ENCODE measurements at places on chromosomes 4 and X.

DNA sequence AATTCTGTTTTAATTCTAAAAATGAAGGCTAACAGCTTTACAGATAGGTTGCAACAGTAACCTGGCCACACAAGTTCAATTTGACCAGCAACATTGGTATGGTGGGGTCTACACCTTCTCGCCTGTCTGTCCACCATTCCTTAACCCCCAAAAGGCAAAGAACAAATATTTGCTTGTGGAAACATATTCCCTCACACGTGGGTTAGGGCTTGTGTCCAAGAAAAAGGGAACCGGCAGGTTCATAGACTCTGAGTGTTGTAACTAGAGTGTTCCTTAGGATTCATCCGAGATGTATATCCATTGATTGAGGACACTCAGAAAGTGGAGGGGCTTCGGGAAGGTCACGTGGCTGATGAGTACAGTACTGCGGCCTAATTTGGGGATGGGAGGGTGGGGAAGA lies 54.1 kb downstream of the C4orf51 start:
- DNase-seq: no peak

DNA sequence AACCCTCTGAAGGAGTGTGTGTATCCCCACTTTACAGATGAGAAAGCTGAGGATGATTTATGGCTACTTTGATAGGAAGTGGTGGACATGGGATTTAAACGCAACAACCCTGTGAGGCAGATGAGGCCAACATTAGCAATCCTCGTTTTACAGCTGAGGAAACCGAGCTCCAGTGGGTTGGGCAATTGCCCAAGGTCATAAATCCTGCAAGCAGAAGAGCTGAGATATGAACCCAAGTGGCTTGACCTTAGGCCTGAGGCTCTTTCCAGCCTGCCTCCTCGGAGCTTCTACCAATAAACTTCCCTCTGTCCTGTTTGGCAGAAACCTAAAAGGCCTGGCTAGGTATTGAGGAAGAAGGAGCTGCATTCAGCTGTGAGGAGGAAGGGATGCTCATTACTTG lies 185.5 kb upstream of the RBPJ start:
- no peak for DNase-seq

DNA sequence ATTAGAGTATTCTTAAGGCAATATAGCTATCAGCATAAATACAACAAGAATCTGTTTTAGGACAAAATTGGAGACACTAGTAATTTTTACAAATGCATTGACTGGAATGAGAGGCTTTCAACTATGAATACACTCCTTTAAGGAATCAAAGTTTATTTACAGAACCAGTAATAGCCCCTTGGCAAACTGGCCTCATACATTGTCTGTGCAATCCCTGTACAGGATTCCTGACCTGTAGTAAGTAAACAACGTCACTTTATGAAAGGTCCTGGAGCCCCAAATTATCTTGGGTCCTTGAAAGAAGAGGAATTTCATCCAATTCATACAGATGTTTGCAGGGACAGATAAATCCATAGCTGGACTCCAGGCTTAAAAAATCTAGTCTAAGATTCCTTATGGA lies 25.4 kb upstream of the CXCL3 start:
- no peak for DNase-seq

DNA sequence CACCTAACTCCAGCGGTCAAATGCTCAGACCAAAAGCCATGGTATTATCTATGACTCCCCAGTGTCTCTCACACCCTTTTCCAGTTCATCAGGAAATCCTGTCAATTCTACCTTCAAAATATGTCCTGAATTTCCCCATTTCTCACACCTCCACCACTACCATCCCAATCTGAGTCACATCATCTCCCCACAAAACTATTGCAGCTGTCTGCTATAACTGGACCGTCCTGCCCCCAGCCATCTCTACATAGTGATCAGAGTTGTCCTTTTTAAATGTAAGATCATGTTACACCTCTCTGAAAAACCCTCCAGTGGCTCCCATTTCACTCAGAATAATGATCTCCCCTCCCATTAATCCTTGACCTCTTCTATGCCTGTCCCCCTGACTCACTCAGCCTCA lies 6.8 kb upstream of the ODAPH start:
- no peak for DNase-seq

GRCh38 chrX:39425124-39425806 lies 624.0 kb downstream of the MID1IP1 start:
- DNase-seq: no peak

DNA sequence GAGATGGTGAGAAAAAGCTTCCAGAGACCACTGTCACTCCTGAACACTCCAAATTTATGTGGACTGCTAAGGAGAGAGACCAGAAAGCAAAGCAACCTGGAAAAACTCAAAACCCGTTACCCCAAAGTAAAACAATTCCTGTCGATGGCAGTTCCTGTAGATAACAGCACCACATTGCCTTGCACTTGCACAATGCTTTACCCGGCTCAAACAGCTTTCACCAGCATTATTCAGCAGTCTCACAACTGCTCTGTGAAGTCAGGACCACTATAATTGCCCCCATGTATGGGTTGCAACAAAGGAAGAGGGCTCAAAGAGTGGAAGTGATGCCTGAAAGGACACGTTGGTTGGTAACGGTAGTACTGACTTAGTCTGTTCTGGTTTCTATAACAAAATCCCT lies 234.8 kb downstream of the BCOR start:
- DNase-seq: no peak

DNA sequence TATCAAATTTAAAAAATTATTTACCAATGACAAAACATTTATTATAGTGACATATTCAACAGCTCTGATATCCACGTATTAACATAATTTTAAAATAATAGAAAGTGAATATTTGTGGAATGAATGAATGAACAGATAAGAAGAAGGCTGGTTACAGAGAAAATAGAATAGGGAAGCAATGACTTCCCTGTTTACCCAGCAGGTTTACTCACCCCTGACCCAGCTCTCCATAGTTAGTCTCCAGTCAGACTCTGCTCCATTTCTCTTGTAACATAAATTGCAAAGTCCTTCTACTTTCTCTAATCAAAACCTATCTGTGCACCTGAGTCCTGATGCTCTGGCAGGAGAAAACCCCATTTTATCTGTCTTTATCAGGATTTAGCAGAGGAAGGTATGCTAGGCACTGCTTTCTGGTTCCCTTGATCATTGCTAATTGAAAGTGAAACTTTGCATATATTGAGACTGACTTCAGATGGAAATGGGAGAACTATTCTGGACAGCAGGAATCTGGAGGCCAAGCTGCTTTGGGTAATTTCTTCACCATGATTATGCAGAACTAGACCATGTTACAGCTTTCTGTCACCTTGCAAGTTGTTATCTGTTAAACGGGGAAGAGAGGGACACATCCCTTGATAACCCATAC lies 363.0 kb downstream of the FAT4 start:
- no peak for DNase-seq

GRCh38 chr4:76361689-76362412 lies 55.3 kb downstream of the STBD1 start:
- no peak for DNase-seq

DNA sequence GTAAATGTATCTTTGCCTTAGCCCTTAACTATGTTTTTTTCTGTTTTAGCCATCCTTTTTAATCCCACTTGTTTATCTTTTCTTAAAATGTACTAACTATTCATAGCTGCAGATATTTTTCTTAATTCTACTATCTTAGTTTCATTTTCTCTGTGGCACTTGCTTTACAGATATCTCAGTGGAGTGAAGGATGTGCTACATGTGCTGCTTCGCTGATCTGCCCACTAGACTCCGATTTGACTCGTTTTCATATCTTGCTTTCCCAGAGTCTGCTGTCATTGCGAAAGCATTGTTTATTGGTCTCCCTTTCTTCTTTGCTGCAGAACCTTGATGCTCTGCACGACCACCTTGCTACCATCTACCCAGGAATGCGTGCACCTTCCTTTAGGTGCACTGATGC lies 30.6 kb downstream of the GUCY1B1 start:
- DNase-seq: no peak

DNA sequence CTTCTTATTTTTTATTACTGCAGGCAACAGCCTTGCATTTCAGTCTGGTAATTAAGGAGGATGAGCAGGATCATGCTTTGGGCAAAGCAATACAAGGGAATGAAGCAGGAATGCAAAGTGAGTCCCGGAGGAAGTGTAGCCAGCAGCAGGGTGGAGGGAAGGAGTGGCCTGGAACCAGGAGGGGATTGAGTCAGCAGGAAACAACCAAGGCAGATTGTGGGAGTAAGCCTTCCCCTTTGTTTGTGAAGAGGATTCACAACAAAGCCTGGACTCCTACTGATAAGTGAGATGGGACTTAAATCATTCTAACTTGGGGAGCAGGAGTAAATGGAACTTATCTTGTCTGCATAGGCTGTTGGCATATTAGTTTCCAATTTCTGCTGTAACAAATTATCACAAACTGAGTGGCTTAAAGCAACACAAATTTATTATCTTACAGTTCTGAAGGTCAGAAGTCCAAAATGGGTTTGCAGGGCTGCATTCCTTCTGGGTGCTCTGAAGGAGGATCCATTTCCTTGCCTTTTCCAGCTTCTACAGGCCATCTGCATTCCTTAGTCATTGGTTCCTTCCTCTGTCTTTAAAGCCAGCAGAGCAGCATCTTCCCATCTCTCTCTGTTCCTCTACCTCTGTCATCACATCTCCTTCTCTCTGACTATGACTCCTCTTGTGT lies 93.2 kb upstream of the AP1S2 start:
- DNase-seq: no peak

DNA sequence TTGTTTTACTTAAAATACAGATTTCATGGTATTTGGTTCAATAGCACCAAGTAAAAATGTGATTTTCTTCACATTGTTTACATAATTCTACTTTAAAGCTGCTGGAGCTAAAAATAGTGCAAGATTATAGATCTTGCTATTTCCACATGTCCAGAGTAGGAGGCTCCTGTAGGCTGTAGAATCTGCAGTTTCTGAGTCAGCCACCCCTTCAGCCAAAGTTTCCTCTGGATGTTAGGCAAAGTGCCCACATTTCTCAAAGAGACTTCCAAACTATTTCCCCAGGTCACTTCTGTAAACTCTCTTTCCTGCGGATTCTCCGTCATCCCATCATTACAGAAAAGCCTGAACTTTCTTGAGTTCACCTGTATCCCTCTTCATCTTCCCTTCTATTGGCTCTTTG lies 342.5 kb upstream of the FSTL5 start:
- no peak for DNase-seq

DNA sequence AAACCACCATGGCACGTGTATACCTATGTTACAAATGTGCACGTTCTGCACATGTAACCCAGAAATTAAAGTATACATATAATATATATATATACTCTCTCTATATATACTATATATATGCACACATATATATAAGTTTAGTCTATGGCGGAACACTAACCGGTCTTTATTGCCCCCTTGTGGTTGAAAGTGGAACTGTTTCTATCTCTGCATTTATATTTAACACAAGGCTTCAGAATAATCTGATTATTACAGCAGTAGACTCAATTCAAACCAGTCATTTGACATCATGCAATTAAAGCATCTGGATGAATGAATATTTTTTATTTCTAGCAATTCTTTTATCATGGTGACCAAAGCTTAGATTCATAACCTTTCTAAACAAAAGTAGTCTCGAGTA lies 14.6 kb downstream of the RAB9B start:
- DNase-seq: no peak

- DNase-seq: no peak
Observed at GRCh38 chr4:78796526-78796925, 20.4 kb downstream of the BMP2K start.

DNA sequence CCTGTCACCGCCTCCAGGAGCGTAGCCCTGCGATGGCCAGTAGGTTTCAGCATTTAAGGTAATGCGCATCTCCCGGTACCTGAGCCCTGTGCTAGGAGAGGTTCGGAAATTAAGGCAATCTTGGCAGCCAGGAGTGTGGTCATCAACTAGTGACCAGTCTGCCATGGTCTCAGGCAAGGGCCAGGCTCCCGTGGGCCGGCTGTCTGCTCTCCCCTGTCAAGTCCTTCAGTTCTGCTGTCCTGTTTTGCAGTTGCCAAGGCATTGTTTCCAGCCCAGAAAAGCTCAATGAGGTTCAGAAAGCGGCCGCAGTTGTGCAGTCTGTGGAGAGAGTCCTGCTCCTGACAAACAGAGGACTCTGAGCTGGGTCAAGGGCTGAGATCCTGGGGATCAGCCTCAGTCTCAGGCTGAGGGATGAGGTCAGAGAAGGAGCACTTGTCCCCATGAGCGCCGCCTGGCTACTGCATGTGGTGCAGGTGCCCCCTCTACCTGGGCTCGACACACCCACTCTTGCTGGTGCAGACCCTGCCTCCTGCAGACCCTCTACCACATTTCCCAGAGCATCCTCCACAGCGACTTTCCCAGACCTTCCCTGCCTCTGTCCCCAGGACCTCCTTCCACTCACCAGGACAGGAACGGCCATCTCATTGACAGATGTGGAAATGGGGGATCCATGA lies 53.4 kb upstream of the PSAPL1 start:
- DNase-seq: no peak

DNA sequence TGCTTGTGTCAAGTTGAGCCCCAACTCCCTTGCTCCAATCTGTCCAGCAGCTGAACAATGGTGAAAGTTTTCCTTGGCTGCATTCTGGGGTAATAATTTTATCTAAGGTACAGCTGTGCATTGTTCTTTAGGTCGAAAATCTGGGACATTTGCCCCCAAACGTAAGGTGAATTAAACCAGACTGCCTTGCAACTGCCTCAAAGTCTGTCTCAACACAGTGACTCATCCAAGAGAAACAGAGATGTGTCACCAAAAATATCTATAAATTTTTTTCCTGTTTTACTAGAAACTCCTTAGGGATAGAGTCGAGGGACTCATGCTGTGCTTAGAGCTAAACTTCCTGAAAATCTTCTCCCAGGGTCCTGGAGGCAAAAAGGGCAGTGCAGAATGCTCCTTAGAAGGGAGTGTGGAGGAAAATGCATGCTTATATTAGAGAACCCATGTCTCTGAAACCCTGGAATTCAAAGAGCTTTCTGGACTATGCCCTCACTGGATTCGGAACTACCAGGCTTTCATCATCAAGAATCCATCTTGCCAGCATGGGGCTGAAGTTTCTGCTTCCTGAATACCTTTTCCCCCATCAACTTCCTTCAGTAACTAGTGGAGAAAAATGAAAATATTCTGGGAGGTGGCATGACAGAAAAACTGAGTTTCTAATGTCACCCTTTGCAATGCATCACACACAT lies 115.7 kb downstream of the PALLD start:
- DNase-seq: no peak

GRCh38 chrX:39854772-39855747 lies 242.7 kb downstream of the BCOR start:
- DNase-seq: no peak

DNA sequence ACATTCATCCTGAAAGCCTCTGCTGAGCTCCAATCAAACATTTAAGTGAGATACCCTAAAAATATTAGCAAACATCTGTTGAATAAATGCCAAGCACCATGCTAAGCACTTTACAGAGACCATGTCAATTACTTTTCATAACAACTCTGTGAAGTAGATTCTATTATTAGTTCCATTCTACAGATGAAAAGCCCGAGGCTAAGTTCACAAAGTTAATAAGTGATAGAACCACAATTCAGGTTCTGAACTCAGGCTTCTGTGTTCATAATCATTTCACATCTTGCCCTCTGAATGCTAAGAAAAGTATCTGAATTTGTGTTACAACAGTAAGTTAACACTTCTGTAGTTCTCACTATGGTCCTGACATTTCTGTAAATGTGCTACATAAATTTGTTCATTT lies 27.4 kb downstream of the SEL1L3 start:
- no peak for DNase-seq

GRCh38 chrX:65932173-65933084 lies 107.5 kb downstream of the VSIG4 start:
- no peak for DNase-seq
